ENCODE measurements at places on chromosomes 6 and 20.

DNA sequence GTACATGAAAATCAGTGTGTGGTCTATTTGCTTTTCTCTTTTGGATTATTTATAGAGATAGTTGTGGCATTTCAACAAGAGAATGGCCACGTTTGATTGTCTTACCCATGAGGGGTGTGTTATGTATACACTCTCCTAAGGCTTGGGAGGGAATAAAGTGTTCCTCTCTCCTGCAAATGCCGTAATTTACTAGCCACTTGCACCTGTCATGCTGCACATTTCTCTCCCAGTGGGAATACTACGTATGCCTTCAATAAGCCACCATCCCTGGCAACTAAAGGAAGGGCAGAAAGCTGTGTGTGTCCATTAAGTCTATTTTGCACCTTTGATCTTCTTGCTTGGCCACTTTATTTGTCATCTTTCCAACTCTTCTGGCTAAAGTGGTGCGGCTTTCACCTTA, 541.2 kb downstream of the QKI start:
- DNase-seq, result no peak

- DNase-seq, result no peak
These were observed 37.6 kb upstream of the MDFI start for GRCh38 chr6:41600499-41601247.

DNA sequence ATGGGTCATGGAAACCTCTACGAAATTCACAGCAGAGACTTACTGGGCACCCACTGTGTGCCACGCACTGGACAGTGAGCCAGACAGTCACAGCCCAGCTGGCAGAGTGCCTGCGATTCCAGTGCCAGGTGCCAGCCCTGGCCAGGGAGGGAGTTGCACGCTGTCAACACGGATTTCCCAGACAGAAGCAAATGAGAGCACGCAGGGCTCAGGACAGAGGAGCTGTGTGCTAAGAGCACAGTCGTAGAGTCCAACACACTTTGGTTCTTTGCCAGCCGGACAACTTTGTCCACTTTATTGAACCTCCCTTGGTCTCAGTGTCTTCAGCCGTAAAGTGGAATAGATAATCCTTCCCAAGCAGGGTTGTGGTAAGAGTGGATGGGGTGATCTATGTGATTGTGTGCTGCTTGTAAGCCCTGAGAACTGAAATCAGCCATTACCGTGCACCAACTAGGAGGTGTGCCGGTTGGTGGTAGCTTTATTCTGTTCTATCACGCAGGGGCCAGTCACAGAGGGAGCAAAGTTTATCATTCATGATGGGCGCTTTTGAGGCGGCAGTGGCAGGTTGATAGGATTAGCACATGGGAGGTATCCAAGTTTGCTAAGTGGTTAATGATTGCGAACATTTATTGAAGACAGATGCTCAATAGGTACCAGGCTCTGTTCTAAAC, 40.6 kb downstream of the SIRPA start:
- no peak for DNase-seq

- DNase-seq, result no peak
These were observed 411.8 kb downstream of the CDKAL1 start for GRCh38 chr6:20946022-20946421.

DNA sequence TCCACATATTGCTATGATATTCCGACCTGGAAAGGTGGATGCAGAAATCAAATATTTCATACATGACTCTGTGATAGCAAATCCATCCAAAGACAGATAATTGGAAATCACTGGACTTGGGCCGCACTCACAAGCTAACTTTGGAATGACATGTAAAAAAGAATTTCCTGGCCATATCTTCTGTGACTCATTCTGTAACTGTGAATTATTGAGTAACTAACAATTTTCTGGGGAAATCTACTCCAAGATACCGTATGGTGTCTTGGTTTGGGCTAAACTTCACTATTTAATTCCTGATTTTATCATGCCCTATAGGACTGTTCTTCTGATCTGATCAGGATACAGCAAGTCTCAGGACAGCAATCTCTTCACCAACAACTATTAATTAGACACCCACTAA, 92.7 kb upstream of the LY86 start:
- DNase-seq, result no peak
